ENCODE measurements at places on chromosomes 3 and 15.
A peak's percentile ranks its signal among the peaks of the same experiment; 100 is the strongest.

DNA sequence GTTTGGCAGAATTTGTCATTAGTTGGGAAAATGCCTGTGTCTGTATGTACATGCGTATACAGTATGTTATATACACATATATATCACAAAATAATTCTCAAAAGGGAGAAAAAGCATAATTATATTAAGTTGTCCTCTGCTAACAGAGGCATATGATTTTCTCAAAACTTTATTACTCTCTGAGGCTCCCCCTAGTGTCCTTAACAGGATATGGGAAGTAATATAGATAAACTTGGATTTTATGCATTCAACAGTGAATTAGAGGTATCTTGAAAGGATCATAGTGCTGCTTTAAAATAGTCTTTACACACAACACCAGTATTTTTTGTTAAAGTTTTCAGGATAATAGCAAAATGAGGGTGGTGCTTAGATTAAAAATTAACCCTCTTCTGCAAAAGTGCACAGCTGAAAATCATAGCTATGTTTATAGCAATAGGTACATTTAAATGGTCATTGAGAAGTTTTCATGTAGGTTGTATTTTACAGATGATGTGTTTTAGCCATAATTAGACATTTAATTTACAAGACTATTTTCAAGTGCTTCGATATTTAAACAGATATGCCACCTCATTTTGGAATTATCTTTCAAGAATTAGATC, 454.0 kb upstream of the ROBO2 start:
- no peak for DNase-seq

- DNase-seq, result no peak
Observed at GRCh38 chr3:45923755-45924154, 19.5 kb upstream of the CXCR6 start.

GRCh38 chr15:59353994-59354416, 18.7 kb downstream of the MYO1E start:
- no peak for DNase-seq

DNA sequence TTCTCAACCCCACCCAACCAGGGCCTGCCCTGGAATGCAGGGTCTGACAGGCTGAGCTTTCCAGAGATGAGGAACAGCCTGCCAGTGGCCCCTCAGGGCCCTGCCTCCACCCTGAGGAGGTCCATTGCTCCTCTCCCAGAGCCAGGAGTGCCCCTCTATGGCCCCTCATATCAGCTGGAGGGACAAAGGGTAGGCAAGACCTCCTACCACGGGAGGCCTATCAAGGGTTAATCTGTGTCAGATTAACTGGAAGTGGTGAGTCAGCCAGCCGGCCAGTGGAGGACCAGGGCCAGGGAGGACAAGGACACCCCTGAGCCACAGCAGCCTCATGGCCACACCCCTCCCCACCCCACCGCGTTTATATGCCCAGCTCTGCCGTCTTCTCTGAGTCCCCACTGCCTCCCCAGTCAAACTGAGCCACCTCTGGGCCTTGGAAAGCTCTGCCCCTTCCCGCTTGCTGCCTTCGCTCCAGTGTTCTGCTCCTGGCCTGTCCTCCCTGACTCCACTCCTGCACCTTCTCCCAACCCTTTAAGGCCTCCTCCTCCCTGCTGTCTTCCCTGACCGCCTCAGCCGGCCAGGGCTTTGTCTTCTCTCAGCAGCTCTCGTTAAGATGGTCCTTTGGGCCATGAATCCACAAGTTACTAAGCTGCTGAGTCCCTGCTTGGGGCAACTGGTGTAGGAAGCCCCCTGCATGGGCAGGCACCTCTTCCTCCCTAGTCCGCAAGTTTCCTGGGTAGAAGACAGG, 6.5 kb downstream of the CCDC33 start:
- DNase-seq, result no peak

GRCh38 chr15:55007561-55007960, 189.2 kb downstream of the RSL24D1 start:
- DNase-seq, result no peak

GRCh38 chr3:123816673-123817207, 67.4 kb downstream of the MYLK start:
- no peak for DNase-seq

GRCh38 chr3:177337541-177338331, 140.5 kb upstream of the TBL1XR1 start:
- DNase-seq, result peak; percentile 10

- no peak for DNase-seq
Observed at GRCh38 chr3:111690242-111690641, 95.1 kb upstream of the ZBED2 start.

DNA sequence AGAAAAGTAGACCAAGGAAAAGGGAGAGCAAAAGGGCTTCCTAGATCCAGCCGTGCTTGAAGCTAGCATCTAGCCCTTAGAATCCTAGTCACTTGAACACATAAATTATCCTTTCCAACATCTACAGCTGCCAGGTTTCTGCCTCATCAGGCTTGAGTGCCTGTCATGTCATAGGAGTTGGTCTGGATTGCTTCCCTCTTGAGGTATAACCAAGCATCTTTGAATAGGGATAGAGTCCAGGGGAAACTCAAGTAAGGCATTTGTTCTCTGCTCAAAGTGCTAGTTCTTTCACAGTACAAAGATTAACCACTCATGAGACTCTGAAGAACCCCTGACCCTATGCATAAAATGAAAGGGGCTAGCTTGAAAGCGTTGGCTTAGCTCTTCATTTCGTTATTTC, 72.3 kb downstream of the SLCO3A1 start:
- DNase-seq, result no peak

- no peak for DNase-seq
Observed at GRCh38 chr3:31960793-31961431, 20.1 kb downstream of the OSBPL10 start.

DNA sequence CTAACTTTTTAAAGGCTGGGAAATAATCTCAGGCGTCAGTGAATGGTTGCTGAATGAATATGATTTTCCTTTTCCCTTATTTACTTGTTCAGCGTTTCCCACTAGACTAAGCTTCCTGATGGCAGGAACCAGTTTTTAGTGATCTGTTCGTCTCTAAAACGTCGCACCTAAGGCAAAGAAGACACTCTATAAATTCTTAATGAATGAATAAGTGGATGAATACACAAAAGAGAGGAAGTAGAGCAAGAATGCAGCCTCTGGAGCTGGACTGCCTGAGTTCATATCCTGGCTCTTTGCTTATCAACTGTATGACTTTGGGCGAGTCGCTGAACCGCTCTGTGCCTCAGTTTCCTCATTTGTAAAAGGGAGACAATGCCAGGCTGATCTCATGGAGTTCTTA, 38.7 kb downstream of the WNT7A start:
- DNase-seq, result no peak

GRCh38 chr3:24264748-24265158, 229.9 kb downstream of the THRB start:
- no peak for DNase-seq

DNA sequence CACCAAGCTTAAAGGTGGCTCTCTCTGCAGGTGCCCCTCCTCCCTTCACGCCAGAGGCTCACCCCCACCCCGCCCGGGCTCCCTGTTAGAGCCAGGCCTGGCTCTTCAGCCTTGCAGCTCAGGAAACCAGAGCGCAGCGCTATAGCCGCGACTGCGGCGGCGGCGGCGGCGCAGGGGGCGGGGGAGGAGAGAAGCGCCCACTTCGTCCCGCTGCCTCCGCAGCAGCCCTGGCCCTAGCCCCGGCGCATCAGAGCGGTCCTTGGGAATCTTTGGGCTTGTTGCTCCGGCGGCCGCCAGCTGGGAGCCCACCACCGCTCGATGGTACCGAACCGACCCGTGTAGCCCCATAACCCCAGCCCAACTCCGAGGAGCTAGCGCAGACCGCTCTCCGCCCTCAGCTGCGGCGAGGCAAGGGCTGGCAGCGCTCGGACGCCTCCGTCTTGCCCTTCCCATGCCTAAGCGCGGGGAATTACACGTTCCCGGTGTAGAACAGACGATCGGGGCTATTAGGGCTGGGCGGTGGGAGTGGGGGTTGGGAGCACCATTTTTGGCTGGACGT, 1.2 kb downstream of the RASGRF1 start:
- DNase-seq, result no peak

DNA sequence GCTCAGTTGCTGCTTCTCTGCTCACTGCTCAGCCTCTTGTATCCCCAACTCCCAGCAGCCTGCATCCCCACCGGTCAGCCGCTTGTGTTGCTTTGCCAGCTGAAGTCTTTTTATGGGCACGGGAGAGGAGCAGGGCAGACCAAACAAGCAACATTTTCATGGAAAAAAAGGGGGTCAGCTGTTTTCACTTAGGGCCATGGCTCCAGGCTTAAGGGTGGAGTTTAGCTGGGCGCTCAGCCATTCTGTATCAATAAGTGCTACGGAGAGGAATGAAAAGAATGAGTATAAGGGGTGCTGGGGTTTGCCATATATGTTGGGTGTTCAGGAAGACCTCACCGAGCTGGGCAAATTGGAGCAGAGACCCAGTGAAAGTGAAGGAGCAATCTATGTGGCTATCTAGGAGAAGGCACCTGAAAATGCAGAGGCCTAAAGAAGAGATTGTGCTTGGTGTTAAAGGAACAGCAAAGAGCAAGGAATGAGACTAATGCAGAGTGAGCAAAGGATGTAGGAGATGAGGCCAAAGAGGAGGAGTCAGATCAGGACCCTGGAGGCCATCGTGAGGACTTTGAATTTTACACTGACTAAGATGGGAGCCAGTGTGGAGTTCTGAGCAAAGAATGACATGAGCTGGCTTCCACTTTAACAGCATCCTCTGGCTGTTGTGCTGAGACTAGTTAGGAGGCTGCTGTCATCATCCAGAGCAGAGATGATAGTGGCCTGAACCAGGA, 16.6 kb upstream of the IREB2 start:
- DNase-seq, result no peak

DNA sequence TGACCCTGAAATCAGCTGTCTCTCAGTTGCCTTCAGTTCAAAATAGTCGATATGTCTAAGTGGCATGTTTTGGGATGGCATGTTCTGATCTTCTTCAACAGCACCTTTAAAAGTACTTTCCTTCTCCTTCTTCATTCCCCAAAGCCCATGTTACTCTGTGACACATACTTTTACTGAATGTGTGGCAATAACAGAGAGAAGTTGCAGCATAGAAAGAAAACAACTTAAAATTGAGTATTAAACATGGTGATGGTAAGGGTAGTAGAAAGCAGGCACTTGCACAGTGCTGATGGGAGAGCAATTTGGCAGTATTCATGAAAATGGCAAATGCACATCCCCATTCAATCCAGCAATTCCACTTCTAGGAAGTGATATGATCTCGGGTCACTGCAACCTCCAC, 12.3 kb upstream of the ULK4 start:
- no peak for DNase-seq

- no peak for DNase-seq
Observed at GRCh38 chr3:16536996-16537395, 23.5 kb upstream of the RFTN1 start.

DNA sequence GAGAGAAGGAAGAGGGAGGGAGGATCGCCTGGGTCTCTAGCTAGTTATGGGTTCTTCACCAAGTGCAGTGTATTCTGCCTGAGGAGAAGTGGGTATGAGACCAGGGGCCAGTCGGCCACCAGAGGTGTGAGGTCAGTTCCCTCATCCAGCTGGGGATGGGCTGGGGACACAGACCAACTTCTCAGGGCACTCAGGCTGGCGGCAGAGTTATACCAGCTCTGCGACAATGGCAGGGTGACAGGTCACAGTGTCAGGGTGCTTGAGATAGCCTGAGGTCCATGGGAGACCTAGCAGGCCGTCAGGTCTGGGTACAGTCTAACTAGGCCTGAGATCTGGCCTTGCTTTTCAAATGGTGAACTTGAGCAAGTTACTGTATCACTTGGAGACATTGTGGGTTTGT, 31.4 kb upstream of the PLXNA1 start:
- no peak for DNase-seq

DNA sequence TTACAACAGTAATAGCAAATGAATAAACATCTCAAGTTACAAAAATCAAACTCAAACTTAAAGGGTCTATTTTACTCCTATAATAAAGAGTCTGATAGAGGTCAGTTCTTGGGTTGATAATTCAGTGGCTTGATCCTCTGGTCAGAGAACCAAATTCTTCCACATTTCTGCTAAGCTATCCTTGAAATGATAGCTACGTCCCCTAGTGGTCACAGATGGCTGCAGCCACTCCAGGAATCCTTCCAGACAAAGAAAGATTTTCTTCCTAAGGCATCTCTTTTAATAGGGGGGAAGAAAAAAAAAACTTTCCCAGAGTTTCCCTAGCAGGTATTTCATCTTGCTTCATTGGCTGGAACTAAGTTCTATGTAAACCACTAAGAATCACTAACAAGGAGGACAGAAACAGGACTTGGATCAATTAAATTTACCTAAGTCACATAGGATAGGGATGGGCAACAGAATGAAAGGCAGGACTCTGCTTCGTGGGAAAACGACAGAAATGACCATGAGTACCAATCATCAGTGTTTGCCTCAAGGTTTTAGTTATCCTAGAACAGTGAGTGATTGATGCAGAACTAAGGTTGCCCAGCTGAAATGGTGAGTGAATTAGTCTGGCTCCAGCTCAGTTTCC, 160.7 kb downstream of the STAC start:
- no peak for DNase-seq

Measured in central memory CD4-positive, alpha-beta T cell (primary cell).